ENCODE measurements at places on chromosomes 2 and 18.

DNA sequence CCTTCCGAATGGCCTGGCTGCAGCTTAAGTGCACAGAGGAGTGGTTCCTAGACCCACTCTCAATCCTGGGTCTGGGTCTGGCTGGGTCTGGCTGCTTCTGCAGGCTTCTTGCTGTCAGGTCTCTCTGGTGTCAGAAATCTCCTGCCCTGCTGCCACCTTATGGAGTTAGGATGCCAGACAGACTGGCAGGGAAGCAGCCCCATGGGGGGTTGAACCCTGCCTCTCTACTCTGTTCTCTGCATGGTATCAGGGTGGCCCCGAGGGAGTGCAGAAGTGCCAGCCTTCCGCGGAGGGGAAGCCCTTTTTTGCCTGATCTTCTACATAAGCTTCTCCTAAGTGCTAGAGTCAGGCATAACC lies 89.4 kb downstream of the ZCCHC2 start:
- no peak for DNase-seq

DNA sequence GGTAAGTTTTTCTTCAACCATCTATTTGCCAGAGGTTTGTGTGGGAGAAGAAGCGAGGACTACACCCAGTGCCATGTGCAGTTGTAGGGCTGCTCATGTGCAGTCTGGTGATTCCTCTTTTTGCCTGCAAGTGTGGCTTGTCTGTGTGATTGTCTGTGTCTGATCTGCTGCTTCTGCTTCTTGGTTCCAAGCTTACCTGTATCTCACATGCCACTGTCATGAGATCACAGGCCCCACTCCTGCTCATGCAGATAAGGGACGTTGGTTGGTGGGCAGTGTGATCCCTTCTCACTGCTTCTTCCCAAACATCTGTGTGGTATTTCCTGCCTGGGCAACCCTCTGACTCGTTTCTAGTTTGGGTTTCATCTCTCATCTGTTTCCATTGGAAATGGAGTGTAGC lies 27.1 kb downstream of the RRM2 start:
- no peak for DNase-seq

- no peak for DNase-seq
Observed at GRCh38 chr2:97359861-97360584, 229.7 kb downstream of the ANKRD36B start.

DNA sequence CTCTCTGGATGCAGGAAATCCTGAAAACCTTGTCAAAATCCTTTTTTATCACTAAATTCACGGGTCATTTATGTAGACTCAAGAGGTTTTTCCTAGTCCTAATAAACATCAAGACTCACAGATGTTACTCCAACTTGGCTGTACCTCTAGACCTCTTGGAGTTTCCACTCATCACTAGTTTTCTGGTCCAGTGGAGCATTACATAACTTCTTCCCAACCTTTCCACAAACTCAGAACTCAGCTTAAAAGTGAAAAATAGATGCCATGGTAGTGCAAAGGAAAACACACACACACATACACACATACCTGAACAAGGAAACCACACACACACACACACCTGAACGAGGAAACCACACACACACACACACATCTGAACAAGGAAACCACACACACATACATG lies 807.2 kb downstream of the LRP1B start:
- DNase-seq = no peak
